ENCODE measurements at places on chromosomes 4 and X.

DNA sequence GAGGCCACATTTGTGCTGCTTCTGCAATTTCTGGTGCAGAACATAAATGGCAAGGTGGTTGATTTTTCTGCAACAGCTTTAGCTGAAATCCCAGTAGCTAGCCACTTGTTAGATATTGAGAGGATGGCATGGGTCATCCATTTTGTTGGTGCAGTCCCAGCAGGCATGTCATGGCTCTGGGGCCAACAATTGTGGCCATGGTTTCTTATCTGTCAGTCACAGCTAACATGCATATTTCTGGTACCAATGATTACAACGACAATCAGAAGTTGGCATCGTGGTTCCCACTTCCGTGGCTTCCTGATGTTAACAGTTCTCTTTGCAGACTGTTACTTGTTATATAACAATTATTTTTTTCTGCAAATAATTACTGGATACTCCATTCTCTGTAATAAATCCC lies 42.8 kb upstream of the PRKG2 start:
- no peak overlapping the region for H3K27ac ChIP-seq
- no peak overlapping the region for H3K4me3 ChIP-seq
- no peak for DNase-seq
- peaks cover 33% of the 10 kb centered on the region for H3K4me1 ChIP-seq

- no peak for DNase-seq
- H3K4me1 ChIP-seq: peaks cover 24% of the 10 kb centered on the region
- H3K36me3 ChIP-seq: no peaks in the 10 kb centered on the region
- no peak overlapping the region for H3K27ac ChIP-seq
Observed at GRCh38 chr4:115660465-115660864, 547.0 kb upstream of the NDST4 start.

- H3K27me3 ChIP-seq: no peaks in the 10 kb centered on the region
- peak; percentile 68 for DNase-seq
- no peaks in the 10 kb centered on the region for H3K4me1 ChIP-seq
- H3K4me3 ChIP-seq: peak overlapping the region; percentile 46
- peaks cover 7% of the 10 kb centered on the region for H3K36me3 ChIP-seq
Observed at GRCh38 chrX:155056877-155057792, 13.8 kb downstream of the CMC4 start.

- H3K4me1 ChIP-seq: peaks cover 35% of the 10 kb centered on the region
- peak overlapping the region; percentile 76 for H3K4me3 ChIP-seq
- no peaks in the 10 kb centered on the region for H3K27me3 ChIP-seq
- no peaks in the 10 kb centered on the region for H3K36me3 ChIP-seq
Observed at GRCh38 chrX:2500091-2500802, 529 bp downstream of the DHRSX start.

- peaks cover 24% of the 10 kb centered on the region for H3K27me3 ChIP-seq
- peak overlapping the region; percentile 28 for H3K4me3 ChIP-seq
- DNase-seq: no peak
- H3K4me1 ChIP-seq: peaks cover 26% of the 10 kb centered on the region
Observed at GRCh38 chrX:39822133-39822748, 275.5 kb downstream of the BCOR start.

- H3K36me3 ChIP-seq: no peaks in the 10 kb centered on the region
- H3K27ac ChIP-seq: no peak overlapping the region
- no peak for DNase-seq
- H3K27me3 ChIP-seq: no peaks in the 10 kb centered on the region
- H3K4me1 ChIP-seq: no peaks in the 10 kb centered on the region
- H3K4me3 ChIP-seq: no peak overlapping the region
Observed at GRCh38 chrX:145715641-145716138, 101.9 kb upstream of the SLITRK2 start.

GRCh38 chr4:175536852-175537453 lies 275.1 kb downstream of the GPM6A start:
- peaks cover 4% of the 10 kb centered on the region for H3K36me3 ChIP-seq
- no peaks in the 10 kb centered on the region for H3K4me1 ChIP-seq
- no peak overlapping the region for H3K4me3 ChIP-seq
- no peak overlapping the region for H3K27ac ChIP-seq
- H3K27me3 ChIP-seq: no peaks in the 10 kb centered on the region
- DNase-seq: no peak

GRCh38 chrX:78383594-78383993 lies 56.2 kb upstream of the CYSLTR1 start:
- no peak for DNase-seq
- H3K4me1 ChIP-seq: peaks cover 1% of the 10 kb centered on the region
- H3K36me3 ChIP-seq: no peaks in the 10 kb centered on the region
- no peak overlapping the region for H3K27ac ChIP-seq
- H3K27me3 ChIP-seq: no peaks in the 10 kb centered on the region

DNA sequence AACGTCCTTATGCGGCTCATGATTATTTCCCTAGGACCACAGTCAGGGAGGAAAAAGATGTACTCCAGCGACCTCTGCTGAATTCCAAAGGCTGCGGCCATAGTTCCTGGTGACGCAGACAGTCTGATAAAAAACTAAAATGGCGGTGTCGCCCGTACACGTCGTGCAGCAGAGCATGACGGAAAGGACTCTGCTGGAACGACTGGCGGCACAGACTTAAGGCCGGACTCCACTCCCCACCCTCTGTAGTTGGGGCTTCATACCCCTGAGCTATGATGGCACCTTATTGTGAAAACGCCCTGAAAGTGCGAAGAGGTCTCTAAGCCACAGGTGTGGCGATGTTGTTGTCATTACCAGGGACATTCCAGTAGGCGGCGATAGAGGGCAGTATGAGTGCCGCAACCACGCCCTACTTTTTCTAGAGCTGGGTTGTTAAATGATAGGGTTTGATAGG lies 90.0 kb upstream of the EDA2R start:
- peaks cover 2% of the 10 kb centered on the region for H3K4me1 ChIP-seq
- peak overlapping the region; percentile 96 for H3K27ac ChIP-seq
- H3K36me3 ChIP-seq: no peaks in the 10 kb centered on the region
- DNase-seq: peak; percentile 60
- no peaks in the 10 kb centered on the region for H3K27me3 ChIP-seq

DNA sequence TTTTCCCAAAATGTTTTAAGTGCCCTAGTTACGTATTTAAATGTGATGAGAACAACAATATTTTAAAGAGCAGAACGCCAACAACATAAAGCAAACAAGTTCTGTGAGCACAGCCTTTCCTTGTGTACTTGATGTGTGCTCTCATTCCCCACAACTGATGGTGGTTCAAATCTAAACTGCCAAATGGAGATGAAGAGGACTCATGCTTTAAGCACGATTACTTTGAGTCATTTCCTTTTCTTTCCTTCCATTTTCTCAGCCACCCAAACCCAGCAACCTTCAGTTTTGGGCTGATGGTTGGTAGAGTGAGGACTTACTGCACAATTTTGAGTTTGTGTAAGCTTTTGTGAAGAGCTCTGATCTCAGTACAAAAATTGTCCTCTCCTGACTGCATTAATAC lies 1.7 kb downstream of the NSD2 start:
- peak overlapping the region; percentile 67 for H3K4me3 ChIP-seq
- no peaks in the 10 kb centered on the region for H3K36me3 ChIP-seq
- H3K4me1 ChIP-seq: peaks cover 13% of the 10 kb centered on the region
- no peak for DNase-seq
- no peaks in the 10 kb centered on the region for H3K27me3 ChIP-seq

GRCh38 chr4:86957215-86957614 lies 22.4 kb downstream of the AFF1 start:
- peaks cover 27% of the 10 kb centered on the region for H3K4me1 ChIP-seq
- H3K36me3 ChIP-seq: peaks cover 2% of the 10 kb centered on the region
- no peak for DNase-seq
- H3K27me3 ChIP-seq: no peaks in the 10 kb centered on the region
- no peak overlapping the region for H3K4me3 ChIP-seq
- no peak overlapping the region for H3K27ac ChIP-seq

- H3K36me3 ChIP-seq: no peaks in the 10 kb centered on the region
- H3K27me3 ChIP-seq: peaks cover 2% of the 10 kb centered on the region
- H3K27ac ChIP-seq: peak overlapping the region; percentile 64
- no peak overlapping the region for H3K4me3 ChIP-seq
- no peak for DNase-seq
- H3K4me1 ChIP-seq: peaks cover 14% of the 10 kb centered on the region
Observed at GRCh38 chr4:25937801-25938200, 23.8 kb downstream of the SMIM20 start.

GRCh38 chr4:117093571-117093970 lies 8.2 kb upstream of the TRAM1L1 start:
- no peaks in the 10 kb centered on the region for H3K27me3 ChIP-seq
- H3K36me3 ChIP-seq: no peaks in the 10 kb centered on the region
- no peak overlapping the region for H3K27ac ChIP-seq
- H3K4me3 ChIP-seq: no peak overlapping the region
- H3K4me1 ChIP-seq: no peaks in the 10 kb centered on the region
- no peak for DNase-seq

GRCh38 chr4:158861281-158861680 lies 92.5 kb downstream of the FNIP2 start:
- H3K27ac ChIP-seq: no peak overlapping the region
- no peaks in the 10 kb centered on the region for H3K27me3 ChIP-seq
- peaks cover 10% of the 10 kb centered on the region for H3K4me1 ChIP-seq
- no peak for DNase-seq
- H3K4me3 ChIP-seq: no peak overlapping the region

DNA sequence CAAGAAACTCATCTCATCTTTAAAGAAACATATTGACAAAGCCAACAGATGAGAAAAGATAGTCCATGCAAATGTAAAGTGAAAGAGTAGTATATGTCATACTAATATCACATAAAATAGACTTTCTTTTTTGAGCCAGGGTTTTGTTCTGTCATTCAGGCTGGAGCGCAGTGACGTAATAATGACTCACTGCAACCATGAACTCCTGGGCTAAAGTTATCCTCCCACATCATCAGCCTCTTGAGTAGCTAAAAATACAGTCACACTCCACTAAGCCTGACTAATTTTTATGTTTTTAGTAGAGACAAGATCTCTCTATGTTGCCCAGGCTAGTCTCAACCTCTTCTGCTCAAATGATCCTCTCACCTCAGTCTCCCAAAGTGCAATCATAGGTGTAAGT lies 51.8 kb upstream of the TRAM1L1 start:
- no peaks in the 10 kb centered on the region for H3K27me3 ChIP-seq
- no peak overlapping the region for H3K27ac ChIP-seq
- peaks cover 13% of the 10 kb centered on the region for H3K4me1 ChIP-seq
- H3K36me3 ChIP-seq: peaks cover 17% of the 10 kb centered on the region
- no peak overlapping the region for H3K4me3 ChIP-seq

- peaks cover 16% of the 10 kb centered on the region for H3K4me1 ChIP-seq
- H3K27me3 ChIP-seq: no peaks in the 10 kb centered on the region
- H3K36me3 ChIP-seq: no peaks in the 10 kb centered on the region
- H3K27ac ChIP-seq: peak overlapping the region; percentile 30
- no peak for DNase-seq
- no peak overlapping the region for H3K4me3 ChIP-seq
Observed at GRCh38 chr4:111399623-111400022, 745.6 kb upstream of the FAM241A start.

Measured in mesothelial cell of epicardium (in vitro differentiated cells).